HTR-8/SVneo (cell line): ENCODE measurements at places on chromosomes 13 and 19.

DNA sequence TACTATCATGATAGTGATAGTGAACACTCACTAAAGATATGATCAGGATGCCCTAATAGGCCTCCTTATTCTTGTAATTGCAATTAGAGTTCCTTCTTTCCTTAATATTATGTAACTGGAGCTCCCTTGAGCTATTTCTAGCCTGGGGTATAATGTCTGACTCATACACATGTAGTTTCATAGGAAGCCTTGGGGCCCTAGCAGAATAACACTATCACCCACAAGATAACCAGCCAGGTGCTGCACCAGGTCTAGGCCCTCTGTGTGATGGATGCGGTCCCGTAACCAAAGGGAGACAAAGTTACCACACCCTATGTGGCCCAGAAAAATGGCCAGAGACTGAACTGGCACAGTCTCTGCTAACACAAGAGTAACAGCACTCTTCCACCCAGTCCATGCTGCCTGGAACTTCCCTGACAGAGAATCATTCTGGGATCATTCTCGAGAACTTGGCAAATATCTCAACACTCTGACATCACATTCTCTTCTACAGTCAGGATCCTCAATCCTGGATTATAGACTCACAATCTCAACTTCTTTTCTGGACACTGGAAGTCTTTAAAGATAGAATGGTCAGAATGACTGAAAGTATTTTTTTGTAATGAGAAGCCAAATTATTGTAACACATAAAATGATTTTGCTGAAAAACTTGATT is 32.6 kb upstream of the IGFL4 start:
- no peak for DNase-seq

DNA sequence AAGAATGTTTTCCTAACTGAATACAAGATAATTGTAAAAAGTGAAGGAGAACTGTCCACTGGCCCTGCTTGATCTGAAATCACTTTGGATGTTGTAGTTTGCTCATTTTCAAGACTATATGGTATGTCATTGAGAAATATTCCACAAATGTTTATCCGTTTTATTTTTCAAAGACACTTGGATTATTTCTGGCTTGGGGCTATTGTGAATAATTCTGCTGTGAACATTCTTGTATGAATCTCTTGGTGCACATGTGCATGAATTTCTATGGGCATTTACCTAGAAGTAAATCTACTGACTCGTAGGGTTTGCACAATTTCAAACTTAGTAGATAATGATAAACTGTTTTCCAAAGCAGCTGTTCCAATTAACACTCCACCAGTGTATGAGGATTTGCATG is 8.6 kb downstream of the RXFP2 start:
- DNase-seq = no peak

DNA sequence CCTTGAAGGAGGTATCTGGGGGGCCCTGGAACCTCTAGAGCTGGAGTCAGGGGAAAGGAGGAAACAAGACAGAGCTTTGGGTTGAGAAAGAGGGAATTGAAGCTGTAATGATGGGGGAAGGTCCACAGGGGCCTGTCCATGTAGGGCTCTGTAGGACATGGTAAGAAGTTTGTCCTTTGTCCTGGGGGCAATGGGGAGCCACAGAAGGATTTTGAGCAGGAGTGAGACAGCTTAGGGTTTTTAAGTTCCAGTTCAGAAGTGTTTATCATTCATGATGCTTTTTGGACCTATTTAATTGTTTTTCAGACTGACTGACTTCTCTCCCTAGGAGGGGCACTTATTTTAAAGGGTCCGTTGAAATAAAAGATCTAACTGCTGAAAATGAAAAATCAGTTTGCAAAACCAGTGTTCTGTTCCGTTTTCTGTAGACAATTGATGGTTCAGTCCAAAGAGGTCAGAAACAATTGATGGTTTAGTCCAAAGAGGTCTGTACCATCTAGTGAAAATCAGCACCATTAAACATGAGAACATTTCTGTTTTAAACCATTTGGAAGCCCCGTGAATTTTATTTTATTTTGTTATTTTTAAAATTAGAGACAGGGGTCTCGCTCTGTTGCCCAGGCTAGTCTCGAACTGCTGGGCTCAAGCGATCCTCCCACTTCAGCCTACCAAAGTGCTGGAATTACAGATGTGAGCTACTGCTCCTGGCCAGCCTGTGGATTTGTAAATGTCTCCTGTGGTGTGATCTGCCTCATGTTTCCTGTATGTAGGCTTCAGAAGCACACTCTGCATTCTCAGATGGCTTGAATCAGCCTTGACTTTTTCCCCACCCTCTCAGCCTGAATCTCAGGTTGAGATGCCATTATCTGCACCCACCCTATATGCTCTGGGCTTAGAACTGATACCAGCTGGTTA is 8.4 kb downstream of the PLD3 start:
- DNase-seq = no peak

- DNase-seq = no peak
Observed at GRCh38 chr13:65613004-65613403, 1617.1 kb downstream of the PCDH9 start.

DNA sequence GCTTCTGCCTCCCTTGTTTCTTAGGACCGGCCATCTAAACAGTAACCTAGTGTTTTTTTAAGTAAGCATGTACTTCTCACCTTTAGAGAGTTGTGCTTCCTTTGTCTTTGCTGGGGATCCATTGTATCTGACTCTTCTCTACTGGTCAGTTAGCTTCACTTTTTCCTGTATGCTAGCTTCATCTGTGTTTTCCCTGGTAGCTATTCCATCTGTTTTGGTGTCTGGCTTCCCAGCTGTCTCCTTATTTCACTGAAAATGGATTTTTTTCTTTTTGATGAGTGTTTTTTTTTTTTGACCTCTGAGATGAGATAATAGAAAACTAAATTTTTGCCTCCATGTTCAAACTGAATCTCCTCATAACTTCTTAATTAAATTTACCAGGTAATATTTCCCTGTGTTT is 637.0 kb upstream of the SLC10A2 start:
- no peak for DNase-seq

DNA sequence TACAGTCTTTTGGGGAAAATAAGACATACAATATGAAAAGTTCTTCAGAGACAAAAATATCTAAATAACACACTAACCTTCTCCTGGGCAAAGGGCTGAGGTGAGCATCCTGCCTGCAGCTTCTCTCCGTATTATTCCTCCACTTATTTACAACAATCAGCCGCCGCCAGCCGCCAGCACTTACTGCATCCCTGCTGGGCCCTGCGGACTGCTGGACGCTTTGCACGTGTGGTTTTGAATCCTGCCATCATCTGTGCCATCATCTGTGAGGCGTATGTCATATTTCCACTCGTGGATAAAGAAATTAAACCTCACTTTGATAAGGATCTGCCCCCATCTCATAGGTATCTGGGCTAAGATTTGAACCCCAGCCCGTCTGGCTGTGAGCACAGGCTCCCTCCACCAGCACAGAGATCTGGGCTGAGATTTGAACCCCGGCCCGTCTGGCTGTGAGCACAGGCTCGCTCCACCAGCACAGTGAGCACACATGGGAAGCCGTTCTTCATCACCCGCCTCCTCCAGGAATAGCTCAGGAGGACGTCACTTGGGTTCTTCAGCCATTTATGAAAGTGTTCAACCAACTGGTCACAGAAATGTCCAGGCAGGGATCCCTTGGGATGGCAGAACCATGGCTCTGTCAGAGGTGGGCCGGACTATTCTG is 35.2 kb upstream of the TUBGCP3 start:
- DNase-seq = no peak

GRCh38 chr13:94112227-94112626 is 367.3 kb downstream of the DCT start:
- DNase-seq = peak; percentile 7

GRCh38 chr19:46134527-46134926 is 10.0 kb upstream of the IGFL3 start:
- DNase-seq = no peak

- DNase-seq = peak; percentile 79
Observed at GRCh38 chr13:110108348-110109139, 198.4 kb downstream of the COL4A1 start.

DNA sequence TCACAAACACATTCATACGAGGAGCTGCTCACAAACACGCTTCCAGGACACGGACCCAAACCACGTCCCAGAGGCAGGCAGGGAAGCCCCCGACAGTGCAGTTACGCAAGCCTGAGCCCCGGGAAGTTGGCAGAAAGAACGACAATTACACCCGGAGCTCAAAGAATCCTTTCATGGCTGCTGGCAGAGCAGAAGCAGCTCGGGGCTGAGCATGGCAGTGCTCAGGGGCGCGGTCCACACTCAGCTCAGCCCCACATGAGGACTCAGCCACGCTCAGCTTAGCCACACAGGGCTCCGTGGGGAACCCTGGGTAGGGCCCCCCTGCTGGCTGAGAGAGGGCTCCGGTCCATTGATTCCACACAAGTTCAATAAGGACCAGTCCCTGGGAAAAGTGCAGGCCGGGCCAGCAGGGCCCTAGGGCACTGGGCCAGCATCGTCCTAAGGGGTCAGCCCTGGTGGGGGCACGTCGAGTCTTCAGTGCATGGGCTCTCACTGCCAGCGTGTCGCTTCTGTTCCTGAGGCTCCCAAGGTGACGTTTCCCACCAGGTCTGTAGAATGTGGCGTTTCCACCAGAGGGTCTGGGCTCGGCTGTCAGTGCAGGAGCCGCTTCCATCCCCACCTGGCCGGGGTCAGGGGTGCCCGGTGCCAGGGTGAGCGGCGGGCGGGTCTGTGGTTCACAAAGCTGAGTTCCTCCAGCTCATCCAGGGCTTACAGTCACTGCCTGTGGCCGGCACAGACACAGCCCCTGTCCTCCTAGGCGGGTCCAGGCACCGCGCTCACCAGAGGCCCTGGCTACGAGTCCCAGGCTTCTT is 23.1 kb downstream of the GAS6 start:
- DNase-seq = no peak

- DNase-seq = no peak
Observed at GRCh38 chr13:24119626-24120508, 40.7 kb upstream of the SPATA13 start.

GRCh38 chr19:3964256-3965194 is 6.4 kb downstream of the DAPK3 start:
- DNase-seq = no peak

- no peak for DNase-seq
Observed at GRCh38 chr13:101065329-101065728, 351.0 kb downstream of the NALCN start.

DNA sequence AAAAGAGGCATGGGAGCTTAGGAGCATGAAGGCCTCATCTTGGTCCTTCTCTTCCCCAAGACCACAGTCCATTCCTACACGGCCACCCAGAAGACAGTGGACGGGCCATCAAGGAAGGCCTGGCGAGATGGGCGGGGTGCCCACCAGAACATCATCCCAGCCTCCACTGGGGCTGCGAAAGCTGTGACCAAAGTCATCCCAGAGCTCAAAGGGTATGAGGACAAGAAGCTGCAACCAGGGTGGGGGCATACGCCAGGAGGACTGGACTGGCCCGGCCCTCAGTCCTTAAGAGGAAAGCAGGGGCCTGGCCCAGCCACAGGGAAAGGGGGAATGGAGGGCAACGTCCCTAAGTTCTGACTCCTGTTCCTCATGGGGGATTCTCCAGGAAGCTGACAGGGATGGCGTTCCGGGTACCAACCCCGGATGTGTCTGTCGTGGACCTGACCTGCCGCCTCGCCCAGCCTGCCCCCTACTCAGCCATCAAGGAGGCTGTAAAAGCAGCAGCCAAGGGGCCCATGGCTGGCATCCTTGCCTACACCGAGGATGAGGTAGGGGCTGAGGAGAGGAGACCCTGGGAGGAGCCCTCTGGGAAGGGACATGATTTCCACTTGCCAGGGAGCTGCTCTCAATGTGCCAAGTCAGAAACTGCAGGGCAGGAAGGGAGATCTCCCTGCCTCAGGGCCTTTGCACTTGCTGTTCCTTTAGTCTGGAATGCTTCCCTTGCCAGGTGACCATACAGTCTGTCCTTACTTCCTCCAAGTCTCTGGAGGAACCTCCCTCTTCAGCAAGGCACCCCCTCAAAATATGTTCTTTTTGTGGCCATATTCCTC is 1.9 kb upstream of the TMEM147 start:
- no peak for DNase-seq

- no peak for DNase-seq
Observed at GRCh38 chr13:80058626-80059025, 282.3 kb downstream of the SPRY2 start.

- peak; percentile 47 for DNase-seq
Observed at GRCh38 chr19:54653181-54653809, 9.5 kb upstream of the LILRB4 start.

DNA sequence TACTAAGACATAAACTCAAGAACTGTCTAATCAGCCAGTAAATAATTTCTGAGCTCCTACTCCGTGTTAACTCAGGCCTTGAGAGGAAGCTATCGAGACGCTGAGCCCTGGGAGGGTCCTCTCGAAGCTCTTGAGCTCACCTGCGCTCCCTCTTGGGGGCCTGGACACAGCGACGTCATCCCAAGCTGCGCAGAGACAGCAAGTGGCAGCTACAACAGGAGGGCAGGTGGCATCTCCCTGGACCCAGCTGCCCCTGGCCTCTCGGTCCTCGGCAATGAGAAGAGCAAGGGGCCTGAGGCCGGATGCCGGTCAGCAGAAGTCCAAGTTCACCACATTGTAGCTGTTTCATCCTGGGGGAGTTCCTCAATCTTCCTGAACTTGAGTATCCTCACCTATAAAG is 30.5 kb upstream of the TUBGCP3 start:
- no peak for DNase-seq

- DNase-seq = no peak
Observed at GRCh38 chr13:79780240-79780639, 299.3 kb downstream of the NDFIP2 start.

- no peak for DNase-seq
Observed at GRCh38 chr13:40498461-40498860, 168.0 kb downstream of the FOXO1 start.

DNA sequence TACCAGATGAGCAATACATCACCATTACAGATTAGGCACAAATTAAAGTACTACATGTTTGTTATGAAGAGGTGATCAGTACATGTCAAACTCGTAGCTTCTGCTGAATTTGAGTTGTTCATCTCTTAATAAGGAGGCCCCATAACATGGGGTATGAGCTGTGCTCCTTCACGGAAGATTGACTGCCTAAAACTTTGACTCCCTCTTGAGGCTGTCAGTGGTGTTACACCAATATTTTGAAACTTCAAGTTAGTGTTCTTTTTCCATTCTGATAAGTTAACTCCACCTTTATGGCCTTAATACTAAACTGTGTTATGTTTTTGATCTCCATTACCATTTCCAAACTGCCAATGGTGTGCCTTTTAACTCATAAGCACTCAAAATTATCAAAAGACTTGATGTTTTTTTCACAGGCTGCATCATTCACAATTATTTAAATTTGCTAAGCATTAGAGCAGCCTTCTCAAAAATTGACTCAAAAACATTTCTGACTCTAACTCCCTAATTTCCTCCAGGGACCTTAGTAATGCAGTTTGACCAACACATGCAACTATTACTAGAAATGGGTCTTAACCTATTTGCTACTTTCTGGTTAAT is 1591.5 kb downstream of the PCDH9 start:
- DNase-seq = peak; percentile 1
